ENCODE measurements at places on chromosomes 12 and 14.

GRCh38 chr12:94867066-94867855, 136.2 kb downstream of the NDUFA12 start:
- no peak for DNase-seq

- DNase-seq, result no peak
Measured at GRCh38 chr14:65073605-65074201, 28.6 kb downstream of the MAX start.

GRCh38 chr12:64528616-64529015, 76.7 kb downstream of the TBK1 start:
- DNase-seq, result no peak

DNA sequence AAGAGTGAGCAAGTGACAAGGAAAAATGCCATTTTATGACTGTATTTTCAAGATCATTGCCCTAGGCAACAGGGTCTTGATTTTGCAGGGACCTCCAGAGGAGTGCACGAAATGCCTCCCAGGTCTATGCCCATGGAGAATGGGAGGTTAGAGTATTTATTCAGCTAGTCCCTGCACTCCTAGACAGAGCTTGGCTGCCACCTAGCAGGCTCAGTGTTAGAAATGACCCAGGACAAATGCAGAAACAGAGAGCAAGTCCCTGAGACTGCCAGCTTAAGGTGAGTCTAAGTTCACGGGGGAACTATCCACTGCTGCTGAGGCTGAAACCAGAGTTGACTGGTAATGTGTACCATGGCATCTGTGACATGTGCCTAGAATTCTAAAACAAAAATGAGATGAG, 506.4 kb downstream of the MED13L start:
- no peak for DNase-seq

DNA sequence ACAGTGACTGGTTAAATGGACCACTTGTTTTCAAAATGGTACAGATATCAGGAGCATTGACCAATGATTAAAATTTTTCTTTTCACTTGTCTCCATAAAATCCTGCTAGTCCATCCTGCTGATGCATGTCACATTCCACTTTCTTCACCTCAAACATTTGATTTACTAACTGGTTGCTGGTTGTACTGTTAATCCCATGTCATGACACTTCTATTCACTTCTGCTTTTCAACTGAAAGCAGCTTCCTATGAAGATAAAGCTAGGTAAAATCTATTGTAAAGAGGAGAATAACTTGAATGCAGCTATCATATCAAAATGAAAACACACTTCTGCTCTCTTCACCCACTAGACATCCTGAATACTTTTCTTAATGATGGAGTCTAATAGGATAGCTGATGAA, 149.6 kb upstream of the OTX2 start:
- DNase-seq, result no peak

DNA sequence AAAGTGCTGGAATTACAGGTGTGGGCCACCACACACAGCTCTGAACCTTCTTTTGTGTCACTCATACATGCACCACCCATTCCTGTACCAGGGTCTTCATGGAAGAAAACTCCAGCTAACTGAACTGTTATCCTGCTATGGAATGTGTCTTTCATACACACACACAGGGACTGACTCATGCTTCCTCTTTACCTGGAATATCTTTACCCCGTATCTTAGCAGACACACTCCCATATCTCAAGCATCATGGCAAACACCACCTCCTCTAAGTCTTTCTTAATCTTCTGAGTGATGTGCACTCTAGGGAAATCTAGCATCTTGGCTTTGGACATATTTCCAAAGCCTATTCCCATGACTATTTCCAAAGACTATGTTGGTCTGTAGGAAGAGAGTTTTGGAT, 35.0 kb upstream of the DTX1 start:
- no peak for DNase-seq

GRCh38 chr12:31813305-31813704, 84.5 kb upstream of the AMN1 start:
- no peak for DNase-seq

GRCh38 chr14:53999061-53999488, 42.5 kb upstream of the BMP4 start:
- peak; percentile 81 for DNase-seq
